ACHN (cell line): ENCODE measurements at places on chromosomes 13 and 19.

GRCh38 chr13:63691474-63691873 is 2275.8 kb upstream of the PCDH20 start:
- DNase-seq = no peak

GRCh38 chr13:110475550-110476219 is 85.8 kb downstream of the RAB20 start:
- DNase-seq = no peak

DNA sequence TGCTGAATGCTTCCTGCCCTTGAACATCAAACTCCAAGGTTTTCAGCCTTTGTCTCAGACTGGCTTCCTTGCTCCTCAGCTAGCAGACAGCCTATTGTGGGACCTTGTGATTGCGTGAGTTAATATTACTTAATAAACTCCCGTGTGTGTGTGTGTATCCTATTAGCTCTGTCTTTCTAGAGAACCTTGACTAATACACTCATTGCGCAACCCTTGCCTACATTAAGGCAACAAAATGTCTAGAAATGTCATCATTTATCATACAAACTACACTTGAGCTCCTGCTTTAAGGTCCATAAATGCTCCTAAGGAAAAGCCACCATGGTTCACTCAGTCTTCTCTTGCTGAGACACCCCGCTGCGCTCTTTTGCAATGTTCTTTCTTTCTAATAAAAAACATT is 2861.0 kb downstream of the PCDH9 start:
- no peak for DNase-seq

- DNase-seq = no peak
Observed at GRCh38 chr13:44197791-44198770, 175.5 kb upstream of the SERP2 start.

GRCh38 chr19:3276341-3276799 is 51.9 kb downstream of the CELF5 start:
- DNase-seq = no peak
